SHP77 treated with DMSO at 0.1 percent for 48 hours (cell line): ENCODE measurements at places on chromosomes 5 and 9.

DNA sequence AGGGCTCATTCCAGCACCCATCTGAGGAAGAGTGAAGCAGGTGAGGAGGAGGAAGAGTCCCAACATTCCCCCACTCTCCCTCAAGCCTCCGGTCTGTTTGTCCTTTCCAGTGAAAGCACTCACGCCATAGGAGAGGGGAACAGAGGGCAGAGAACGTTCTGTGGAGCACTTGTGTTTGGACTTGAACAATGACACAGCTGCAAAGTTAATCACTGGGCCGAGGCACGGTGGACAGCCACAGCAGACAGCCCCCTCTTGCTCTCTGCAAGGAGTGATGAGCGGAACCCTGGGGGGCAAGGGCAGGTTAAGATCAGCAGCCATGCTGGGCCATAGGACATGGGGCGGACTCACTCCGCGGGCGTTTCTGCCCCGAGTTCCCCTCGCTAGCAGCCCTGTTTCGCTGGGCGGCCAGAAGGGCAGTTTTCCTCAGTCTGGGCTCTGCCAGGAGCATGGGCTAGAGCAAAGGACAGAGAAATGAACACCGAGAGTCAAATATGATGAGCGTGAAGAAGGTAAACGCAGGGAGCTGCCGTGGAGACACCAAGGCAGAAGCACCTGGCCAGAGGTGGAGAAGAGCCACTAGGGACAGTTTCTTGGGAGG lies 185.7 kb downstream of the GAPVD1 start:
- no peak for DNase-seq

DNA sequence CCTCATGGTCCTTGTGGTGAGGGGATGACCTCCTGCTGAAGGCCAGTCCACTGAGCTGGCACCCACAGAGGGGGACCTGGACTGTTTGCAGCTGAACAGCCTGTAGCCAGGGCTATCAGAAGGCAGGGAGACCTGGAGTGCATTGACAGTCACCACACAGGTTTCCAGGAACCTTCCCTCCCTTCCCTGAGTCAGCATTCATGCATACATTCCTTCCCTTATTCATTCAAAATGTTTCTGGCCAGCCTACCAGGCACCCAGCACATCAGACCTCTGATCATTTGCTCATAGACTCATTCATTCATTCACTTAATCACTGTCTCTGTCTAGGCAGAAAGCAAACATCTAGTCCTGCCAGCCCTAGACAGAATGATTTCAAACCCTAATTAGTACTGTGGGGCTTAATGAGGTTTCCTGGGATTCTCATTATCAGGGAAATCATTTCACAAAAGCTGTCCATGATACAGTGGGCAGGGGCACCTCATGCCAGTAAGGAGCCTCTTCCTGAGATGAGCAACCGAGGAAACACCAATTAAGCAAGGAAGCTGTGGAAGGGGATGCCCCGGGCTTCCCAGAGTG lies 110.1 kb upstream of the PPP1R26 start:
- DNase-seq, result no peak

DNA sequence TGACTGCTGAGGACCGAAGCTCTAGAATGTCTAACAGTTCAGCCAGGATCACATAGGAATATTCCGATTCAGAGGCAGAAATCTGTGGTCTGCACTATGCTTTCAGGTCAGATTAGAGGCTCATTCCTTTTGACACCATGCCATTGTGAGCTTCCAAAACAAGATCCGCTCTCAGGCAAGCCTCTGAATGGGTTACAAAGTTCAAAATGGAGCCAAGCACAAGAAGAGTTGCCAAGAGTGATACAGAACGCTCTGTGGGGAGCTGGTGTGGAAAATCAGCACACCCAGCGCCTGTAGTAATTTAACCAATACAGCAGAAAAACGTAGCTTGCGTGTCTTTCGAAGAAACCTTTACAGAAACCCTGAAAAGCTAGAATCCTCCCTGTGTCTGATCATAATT lies 33.3 kb upstream of the FAT2 start:
- DNase-seq, result no peak

GRCh38 chr5:113117543-113118115 lies 141.0 kb downstream of the DCP2 start:
- peak; percentile 26 for DNase-seq

DNA sequence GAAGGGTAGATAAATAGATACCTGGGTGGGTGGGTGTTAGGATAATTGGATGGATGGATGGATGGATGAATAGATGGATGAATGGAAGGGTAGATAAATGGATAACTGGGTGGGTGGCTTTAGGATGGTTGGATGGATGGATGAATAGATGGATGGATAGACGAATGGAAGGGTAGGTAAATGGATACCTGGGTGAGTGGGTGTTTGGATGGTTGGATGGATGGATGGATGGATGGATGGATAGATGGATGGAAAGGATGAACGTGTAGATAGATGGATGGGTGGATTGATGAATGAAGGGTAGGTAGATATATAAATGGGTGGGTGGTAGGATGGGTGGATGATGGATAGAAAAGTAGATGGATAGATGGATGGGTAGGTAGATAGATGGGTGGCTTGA lies 59.8 kb upstream of the RXRA start:
- DNase-seq, result no peak

- no peak for DNase-seq
Measured at GRCh38 chr9:98341157-98342097, 86.0 kb upstream of the TBC1D2 start.
